ENCODE measurements at places on chromosomes 2 and 18.

- DNase-seq: no peak
Observed at GRCh38 chr2:234502919-234503285, 6.0 kb upstream of the ARL4C start.

- no peak for DNase-seq
Observed at GRCh38 chr2:28746429-28747111, 5.1 kb upstream of the PPP1CB start.

GRCh38 chr2:45849491-45850283 is 198.2 kb downstream of the PRKCE start:
- peak; percentile 44 for DNase-seq

DNA sequence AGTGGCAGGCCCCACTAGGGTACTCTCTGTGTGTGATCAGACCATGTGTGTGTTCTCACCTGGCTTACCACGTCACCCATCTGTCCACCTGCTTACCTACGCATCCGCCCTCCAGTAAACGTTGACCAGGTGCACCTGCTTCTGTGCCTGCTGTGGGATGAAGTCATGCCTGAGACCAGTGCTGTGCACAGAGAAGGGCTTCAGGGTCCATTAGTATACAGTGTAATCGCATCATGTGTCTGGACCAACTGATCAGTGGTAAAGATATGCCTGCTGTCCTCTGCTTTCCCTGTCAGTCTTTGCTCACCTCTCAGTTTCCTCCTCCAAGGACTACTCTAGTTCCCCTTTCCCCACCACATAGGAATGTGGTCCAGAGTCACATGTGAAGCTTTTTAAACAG is 109.3 kb downstream of the FHOD3 start:
- DNase-seq: no peak

DNA sequence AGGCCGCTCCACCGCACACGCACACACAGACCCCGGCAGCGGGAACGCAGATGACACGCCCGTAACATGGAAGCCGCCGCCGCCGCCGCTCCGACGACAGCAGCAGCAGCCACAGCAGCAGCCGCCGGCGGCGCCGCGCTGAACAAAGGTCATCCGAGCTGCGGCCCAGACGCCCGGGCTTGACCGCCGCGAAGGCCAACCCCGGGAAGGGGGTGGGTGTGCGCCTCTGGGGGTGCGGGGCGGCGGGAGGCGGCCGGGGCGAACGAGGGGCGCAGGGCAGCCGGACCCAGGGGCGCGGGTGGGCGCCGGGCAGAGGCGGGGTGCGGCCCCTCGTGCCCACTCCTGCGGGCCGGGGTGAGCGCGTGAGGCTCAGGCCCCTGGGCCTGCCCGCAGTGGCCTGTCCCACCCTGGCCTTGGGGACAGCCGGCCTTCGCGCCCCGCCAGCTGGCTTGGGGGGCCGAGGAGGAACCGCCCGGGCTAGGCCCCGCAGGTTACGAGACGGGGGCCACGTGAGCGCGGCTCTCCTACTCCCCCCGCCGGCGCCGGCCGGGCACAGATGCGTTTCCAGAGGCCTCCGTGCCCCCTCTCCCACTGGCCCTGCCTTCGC is 1.0 kb upstream of the ZNF532 start:
- no peak for DNase-seq

- no peak for DNase-seq
Observed at GRCh38 chr2:205681401-205682238, 681 bp upstream of the NRP2 start.

DNA sequence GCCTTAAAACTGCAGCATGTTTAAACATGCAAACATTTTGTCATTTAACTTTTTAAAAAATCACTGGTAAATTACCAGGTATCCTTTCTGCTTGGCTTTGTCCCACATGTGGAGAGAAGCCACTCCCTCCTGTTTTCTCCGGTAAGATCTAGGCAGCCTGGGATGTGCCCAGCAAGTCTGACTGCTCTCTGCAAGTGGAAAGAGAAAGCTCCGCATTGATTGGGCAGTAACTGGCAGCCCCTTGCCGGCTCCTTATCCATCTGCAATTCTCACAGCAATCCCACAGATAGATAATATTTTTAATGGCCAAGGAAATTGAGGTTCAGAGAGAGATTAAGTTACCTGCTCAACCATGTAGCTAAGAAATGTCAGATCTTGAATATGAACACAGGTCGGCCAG is 136.1 kb downstream of the TMEM200C start:
- no peak for DNase-seq

GRCh38 chr18:55268628-55269275 is 309.5 kb upstream of the CCDC68 start:
- DNase-seq: no peak

GRCh38 chr2:29273685-29274611 is 158.7 kb downstream of the CLIP4 start:
- no peak for DNase-seq

- DNase-seq: no peak
Observed at GRCh38 chr2:208618220-208618619, 211.6 kb downstream of the PTH2R start.

GRCh38 chr2:112483831-112484230 is 1.9 kb downstream of the TTL start:
- DNase-seq: no peak

DNA sequence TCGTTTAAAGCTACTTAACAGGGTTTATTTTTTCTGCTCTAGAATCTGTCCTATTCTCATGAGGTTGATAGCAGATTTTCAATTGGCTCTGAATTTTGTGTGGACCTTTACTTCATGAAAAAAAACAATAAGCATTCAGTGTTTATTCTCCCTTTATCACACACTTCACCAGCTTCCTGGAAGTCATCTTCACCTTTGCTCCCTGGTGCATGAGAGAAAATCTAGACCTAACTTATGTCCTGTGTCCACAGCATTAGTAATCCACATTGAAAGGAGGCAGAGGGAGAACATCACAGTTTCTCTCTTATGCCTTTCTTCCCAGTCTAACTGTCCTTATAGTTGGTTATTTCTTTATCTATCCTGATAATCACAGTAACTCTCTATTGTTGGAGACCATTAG is 316.1 kb downstream of the PTH2R start:
- no peak for DNase-seq

- no peak for DNase-seq
Observed at GRCh38 chr2:20745924-20746555, 76.9 kb downstream of the LDAH start.

DNA sequence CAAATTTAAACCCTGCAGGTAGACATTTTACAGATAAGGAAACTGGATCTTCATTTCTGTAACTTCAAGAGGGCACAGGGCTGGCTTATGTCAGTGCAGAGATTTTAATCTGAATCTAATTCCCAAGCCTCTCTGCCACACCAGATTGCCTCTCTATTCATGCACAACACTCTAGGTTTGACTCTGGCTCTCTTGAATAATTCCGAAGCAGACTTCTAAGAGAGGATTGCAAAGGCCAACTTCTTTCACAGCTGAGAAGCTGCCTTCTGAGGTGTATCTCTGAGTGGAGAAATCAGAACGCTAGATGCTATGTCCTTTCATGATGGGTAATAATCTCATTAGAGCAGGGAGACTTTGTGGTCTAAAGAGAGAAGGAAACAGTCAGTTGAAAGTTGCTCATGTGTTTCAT is 20.1 kb upstream of the MGAT5 start:
- DNase-seq: no peak

- no peak for DNase-seq
Observed at GRCh38 chr2:42913280-42913878, 121.0 kb upstream of the HAAO start.

GRCh38 chr18:24397694-24398368 is at the start of gene OSBPL1A:
TSS of gene OSBPL1A (minus strand) at chr18:24397824. CDS start at chr18:24377533, 20,291 bp downstream.
- peak; percentile 29 for DNase-seq
